MG63 (cell line): ENCODE measurements at places on chromosomes 2 and 18. TPM values are rescaled to one million over a fixed set of nuclear protein-coding genes. Genes with fewer than 3 reads are reported as not detected.

- no peak for DNase-seq
Observed at GRCh38 chr2:43367012-43367782, 140.8 kb upstream of the ZFP36L2 start.

DNA sequence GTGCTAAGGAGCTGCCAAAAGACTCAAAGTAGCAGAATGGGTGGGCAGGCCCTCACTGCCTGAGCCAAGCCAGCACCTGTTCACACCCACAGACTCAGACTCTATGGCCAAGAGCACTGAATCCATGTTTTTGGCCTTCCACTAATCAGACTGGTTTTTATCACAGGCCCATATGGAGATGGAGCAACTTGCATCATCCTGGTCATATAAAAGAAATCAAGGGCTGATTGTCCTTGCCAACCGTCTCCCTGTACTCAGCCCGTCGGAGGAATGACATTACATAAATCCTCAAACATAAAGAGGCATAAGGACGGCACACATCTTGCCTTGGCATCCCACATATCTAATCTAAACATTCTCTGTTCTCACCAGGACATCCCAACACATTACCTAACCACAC, 66.7 kb downstream of the MARCHF4 start:
- no peak for DNase-seq

DNA sequence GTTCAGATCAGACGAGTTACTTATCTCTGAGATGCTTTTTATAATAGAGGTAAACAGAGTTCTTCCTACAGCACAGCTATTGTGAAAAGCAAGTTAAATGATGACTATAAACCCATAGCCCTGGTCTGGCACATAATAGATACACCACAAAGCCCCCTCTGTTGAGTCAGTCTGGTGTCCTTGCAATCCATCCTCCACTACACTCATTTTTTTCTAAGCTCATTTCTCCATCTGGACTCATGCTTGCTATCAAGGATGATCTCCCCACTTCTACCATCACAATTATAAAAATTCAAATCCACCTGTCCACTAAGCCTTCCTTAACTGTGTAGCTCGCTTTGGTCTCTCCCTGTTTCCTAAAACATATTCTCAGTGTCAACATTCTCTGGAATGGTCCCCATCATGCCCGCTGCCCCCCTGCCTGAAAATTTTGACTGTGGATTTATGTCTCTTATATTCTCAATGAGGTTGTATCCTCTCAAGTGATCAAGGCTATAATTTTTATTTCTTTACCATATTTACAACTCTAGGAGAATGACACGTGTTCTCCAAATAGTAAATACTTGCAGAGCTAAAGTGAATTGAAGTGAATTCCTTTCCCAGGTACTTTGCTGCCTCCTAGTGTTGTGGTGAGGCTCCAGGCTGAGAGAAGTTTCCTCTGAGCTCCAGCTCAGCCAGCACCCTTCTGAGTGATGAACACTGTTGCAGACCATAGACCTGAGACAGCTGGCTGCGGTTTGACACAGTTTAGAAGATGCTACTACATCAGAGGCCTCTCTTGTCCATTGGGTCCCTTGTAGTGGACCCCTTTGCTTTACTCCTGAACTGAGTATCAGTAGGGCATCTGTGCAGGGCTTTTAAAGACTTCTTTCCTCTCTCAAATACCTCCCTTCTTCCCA, 108.7 kb downstream of the DPP10 start:
- peak; percentile 20 for DNase-seq

GRCh38 chr2:102435741-102436140, 12.8 kb downstream of the IL18RAP start:
- no peak for DNase-seq

Gene ST8SIA5
- total RNA-seq, result 0.12 TPM in 1 of 2 replicates, not detected in the other
